T47D (cell line): ENCODE measurements at places on chromosomes 16 and 17.
A peak's percentile ranks its signal among the peaks of the same experiment; 100 is the strongest.

GRCh38 chr16:50756473-50756872 lies 14.6 kb downstream of the CYLD start:
- no peak for DNase-seq

- no peak for DNase-seq
Measured at GRCh38 chr17:35094902-35095301, 24.8 kb downstream of the RAD51D start.

GRCh38 chr17:83029571-83029970 lies 49.8 kb upstream of the METRNL start:
- no peak for DNase-seq

DNA sequence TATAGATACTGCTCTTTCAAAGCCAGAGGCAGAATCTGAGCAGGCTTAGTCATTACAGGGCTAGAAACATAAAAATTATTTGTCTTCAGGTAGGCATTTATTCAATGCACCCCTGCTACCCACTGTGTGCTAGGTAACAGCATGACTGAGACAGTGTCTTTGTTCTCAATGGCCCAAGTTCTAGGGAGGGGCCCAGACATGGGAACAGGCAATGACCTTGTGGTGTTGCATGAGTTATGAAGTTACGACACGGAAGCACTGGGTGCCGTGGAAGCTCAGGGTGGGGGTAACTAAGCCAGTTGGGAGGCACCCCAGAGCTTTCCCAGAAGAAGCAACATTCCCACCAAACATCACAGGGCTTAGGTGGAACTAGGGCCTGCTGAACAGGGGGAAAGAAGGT lies 87.0 kb downstream of the CPPED1 start:
- no peak for DNase-seq

GRCh38 chr17:33511670-33512069 lies 218.6 kb upstream of the ASIC2 start:
- no peak for DNase-seq

- DNase-seq = peak; percentile 57
Measured at GRCh38 chr17:42124256-42124655, 1.7 kb downstream of the HSPB9 start.

GRCh38 chr17:49241692-49242397 lies 11.3 kb upstream of the PHOSPHO1 start:
- no peak for DNase-seq

GRCh38 chr16:86354641-86355513 lies 155.4 kb upstream of the FOXF1 start:
- DNase-seq = no peak

GRCh38 chr16:74893541-74893940 lies 91.4 kb downstream of the WDR59 start:
- DNase-seq = no peak

- no peak for DNase-seq
Measured at GRCh38 chr16:85309656-85310587, 197.7 kb upstream of the CIBAR2 start.
